ENCODE measurements at places on chromosomes 3 and 15.

- no peak for DNase-seq
- no peaks in the 10 kb centered on the region for H3K27me3 ChIP-seq
- H3K4me3 ChIP-seq: no peak overlapping the region
- H3K4me1 ChIP-seq: no peaks in the 10 kb centered on the region
- no peaks in the 10 kb centered on the region for H3K36me3 ChIP-seq
- no peak overlapping the region for H3K27ac ChIP-seq
Measured at GRCh38 chr3:51099794-51100535, 285.1 kb upstream of the MANF start.

- no peak for DNase-seq
- no peak overlapping the region for H3K27ac ChIP-seq
- no peaks in the 10 kb centered on the region for H3K4me1 ChIP-seq
- no peaks in the 10 kb centered on the region for H3K36me3 ChIP-seq
- no peaks in the 10 kb centered on the region for H3K27me3 ChIP-seq
Measured at GRCh38 chr3:161332792-161333191, 38.5 kb downstream of the SPTSSB start.

DNA sequence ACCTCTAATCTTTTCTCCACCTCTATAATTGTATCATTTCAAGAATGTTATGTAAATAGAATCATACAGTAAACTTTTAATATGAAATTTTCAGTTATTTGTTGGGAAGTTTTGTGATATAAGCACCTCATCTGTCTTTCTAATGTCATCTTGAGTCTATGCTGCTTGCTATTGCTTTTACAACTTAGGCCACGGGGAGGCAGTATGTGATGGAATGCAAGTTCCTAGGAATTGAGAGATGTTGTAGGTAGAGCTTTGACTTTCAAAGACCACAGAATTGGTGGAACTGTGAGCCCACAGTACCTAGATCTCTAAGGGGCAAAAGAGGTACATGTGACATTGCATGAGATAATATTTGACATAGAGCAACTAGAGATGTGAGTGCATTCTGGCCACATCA lies 328.3 kb downstream of the MFSD1 start:
- no peaks in the 10 kb centered on the region for H3K27me3 ChIP-seq
- no peaks in the 10 kb centered on the region for H3K36me3 ChIP-seq
- DNase-seq: no peak

DNA sequence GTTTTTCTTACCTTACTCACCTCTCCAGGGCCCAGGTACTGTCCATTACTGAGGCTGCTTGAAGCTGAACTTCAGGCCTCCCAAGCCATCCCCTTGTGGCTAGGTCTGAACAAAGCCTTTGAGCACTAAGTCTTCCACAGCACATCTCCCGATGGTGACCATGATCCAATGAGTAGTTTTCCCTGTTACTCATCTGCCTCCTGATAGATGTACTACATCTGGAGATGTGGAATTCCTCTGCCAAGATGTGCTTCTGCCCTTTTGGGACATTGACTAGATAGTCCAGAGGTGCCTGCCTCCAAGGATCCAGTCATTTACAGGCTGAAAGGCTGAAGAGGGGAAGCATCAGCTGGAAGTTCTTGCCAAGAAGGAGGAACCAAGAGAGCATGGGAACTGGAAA lies 28.9 kb upstream of the SLC35G2 start:
- H3K4me3 ChIP-seq: no peak overlapping the region
- H3K27ac ChIP-seq: no peak overlapping the region
- DNase-seq: no peak

GRCh38 chr3:14620512-14620911 lies 31.1 kb upstream of the CCDC174 start:
- H3K4me3 ChIP-seq: no peak overlapping the region
- no peak for DNase-seq
- no peak overlapping the region for H3K27ac ChIP-seq
- H3K4me1 ChIP-seq: no peaks in the 10 kb centered on the region
- no peaks in the 10 kb centered on the region for H3K27me3 ChIP-seq
- H3K36me3 ChIP-seq: no peaks in the 10 kb centered on the region

DNA sequence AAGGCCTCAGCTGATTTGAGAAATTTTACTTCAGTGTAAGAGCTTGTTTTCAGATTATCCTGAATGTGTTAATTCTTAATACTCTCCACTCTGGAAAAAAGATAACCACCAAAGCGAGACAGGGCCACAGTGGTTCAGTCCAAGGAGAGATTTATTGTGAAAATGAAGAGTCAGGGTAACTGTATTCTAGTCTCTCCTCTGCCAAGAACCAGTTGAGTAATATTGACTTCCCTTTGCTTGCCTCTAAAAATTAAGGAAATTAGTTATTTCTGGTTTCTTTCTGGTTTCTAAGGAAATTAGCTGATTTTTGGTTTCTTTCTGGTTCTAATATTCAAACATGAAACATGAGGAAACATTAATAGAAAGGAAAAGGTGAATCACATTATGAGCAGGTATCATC lies 34.9 kb downstream of the PPP1R2 start:
- no peaks in the 10 kb centered on the region for H3K4me1 ChIP-seq
- H3K27me3 ChIP-seq: no peaks in the 10 kb centered on the region
- no peak overlapping the region for H3K4me3 ChIP-seq
- H3K27ac ChIP-seq: no peak overlapping the region
- no peaks in the 10 kb centered on the region for H3K36me3 ChIP-seq
- DNase-seq: no peak

- H3K27ac ChIP-seq: peak overlapping the region; percentile 95
- H3K4me3 ChIP-seq: peak overlapping the region; percentile 71
- H3K27me3 ChIP-seq: no peaks in the 10 kb centered on the region
- no peaks in the 10 kb centered on the region for H3K36me3 ChIP-seq
- peak; percentile 47 for DNase-seq
Measured at GRCh38 chr3:172709774-172710663, 848 bp downstream of the NCEH1 start.

DNA sequence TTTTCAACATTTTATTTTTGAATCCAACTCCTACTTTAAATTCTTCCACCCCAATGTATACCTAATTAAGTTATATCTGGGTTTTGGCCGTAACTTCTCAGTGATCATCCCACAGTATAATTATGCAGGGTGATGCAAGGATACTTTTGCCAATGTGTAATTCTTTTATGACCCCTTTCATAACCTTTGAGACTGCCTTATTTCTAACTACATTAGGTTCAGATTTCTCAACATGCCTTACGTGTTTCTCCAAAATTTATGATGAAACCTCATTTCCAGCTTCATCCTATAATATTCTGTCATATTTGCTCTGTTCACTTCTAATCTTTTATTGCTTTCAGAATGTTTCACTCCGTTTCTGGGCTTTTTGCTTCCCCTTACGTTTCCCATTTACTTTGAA lies 1229.6 kb upstream of the ALCAM start:
- H3K27ac ChIP-seq: no peak overlapping the region
- no peaks in the 10 kb centered on the region for H3K36me3 ChIP-seq
- no peak for DNase-seq
- no peaks in the 10 kb centered on the region for H3K4me1 ChIP-seq

DNA sequence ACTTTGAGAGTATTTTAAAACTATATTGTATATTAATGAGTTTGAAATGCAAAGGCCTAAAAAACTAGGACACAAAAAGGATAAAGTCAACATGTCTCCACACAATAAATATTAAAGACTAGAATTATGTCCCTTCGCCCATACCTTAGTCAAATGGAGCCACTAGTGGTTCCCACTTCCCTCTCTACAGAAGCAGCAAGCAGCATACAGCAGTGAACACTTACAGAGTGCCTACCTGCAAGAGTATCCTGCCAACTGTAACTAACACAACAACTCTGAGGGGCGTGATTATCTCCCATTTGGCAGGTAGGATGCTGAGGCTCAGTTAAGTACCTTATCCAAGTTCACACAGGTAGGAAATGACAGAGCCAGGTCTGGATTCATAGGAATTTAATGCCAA lies 17.2 kb downstream of the DYNC1LI1 start:
- no peaks in the 10 kb centered on the region for H3K4me1 ChIP-seq
- no peak overlapping the region for H3K4me3 ChIP-seq
- H3K27me3 ChIP-seq: no peaks in the 10 kb centered on the region
- H3K27ac ChIP-seq: no peak overlapping the region
- no peaks in the 10 kb centered on the region for H3K36me3 ChIP-seq

DNA sequence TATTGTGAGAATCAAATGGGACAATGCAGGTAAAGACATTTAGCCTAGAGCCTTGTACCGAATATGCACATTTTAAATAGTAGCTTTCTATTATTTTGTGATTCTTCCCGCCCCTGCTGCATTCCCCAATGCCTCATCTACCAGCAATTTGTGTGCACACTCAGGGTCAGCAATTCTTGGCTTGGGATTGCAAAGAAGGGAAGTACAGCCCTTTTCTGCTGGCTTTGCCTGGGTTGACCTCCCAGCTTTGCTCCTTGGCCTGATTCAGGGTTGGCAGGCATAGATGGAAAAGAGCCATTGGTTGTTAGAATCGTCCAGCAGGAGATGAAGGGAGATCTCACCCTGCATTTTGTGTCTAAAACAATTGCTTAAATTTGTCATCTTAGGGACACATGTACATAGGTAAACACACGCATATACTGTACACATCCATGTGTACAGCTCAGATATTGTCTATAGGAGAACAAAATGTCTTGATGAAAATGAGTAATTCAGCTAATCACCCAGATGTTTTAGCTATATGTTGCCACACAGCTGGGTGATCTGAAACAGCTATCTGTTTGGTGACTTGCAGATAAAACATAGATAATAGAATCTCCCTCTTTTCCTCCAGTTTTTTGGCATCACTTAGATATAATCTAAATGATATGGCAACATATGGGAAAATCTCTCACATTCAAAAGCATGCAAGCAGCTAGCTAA lies 340.9 kb upstream of the TBL1XR1 start:
- no peak overlapping the region for H3K4me3 ChIP-seq
- peak; percentile 35 for DNase-seq
- no peaks in the 10 kb centered on the region for H3K27me3 ChIP-seq
- H3K27ac ChIP-seq: no peak overlapping the region

DNA sequence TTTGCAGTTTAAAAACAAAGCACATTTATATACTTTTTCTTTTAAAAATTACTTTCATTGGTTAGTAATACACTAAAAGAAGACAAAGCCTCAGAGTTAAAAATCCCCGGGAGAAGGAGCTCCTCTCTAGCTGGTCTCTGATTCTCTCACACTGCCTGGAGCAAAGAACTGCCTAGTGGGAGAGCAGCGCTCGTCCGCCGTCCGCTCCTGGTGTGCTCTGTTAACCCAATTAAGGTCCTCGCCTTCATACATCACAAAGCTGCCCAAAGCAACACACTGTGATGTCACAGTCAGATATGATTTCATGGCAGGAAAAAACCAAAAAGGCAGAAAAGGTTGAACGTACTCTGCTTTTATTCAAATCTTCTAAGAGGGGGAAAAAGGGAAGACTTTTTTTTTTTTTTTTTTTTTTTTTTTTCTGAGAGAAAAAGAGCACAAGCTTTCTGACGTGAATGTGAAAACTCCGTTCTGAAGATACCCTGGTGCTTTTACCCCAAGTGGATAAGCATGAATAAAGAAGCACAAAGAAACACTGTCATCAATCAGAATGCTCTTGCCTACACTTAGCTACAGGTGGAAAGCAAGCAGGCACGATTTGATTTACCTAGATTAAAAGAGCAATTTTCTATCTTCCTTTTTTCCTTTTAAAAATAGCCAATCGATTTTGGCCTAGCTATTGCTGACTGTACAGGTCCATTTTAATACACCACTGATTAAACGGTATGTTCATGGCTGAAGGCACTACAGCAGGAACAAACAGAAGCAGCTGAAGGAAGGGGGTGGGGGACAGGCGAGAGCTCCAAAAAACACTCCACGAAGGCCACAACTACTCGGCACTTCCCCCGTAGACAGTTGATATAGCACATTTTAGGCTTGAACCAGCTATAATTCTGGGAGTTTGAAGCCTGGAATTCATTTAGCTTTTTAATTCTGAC lies 115.2 kb downstream of the TIGIT start:
- no peak overlapping the region for H3K4me3 ChIP-seq
- no peaks in the 10 kb centered on the region for H3K36me3 ChIP-seq
- no peaks in the 10 kb centered on the region for H3K27me3 ChIP-seq
- DNase-seq: no peak

DNA sequence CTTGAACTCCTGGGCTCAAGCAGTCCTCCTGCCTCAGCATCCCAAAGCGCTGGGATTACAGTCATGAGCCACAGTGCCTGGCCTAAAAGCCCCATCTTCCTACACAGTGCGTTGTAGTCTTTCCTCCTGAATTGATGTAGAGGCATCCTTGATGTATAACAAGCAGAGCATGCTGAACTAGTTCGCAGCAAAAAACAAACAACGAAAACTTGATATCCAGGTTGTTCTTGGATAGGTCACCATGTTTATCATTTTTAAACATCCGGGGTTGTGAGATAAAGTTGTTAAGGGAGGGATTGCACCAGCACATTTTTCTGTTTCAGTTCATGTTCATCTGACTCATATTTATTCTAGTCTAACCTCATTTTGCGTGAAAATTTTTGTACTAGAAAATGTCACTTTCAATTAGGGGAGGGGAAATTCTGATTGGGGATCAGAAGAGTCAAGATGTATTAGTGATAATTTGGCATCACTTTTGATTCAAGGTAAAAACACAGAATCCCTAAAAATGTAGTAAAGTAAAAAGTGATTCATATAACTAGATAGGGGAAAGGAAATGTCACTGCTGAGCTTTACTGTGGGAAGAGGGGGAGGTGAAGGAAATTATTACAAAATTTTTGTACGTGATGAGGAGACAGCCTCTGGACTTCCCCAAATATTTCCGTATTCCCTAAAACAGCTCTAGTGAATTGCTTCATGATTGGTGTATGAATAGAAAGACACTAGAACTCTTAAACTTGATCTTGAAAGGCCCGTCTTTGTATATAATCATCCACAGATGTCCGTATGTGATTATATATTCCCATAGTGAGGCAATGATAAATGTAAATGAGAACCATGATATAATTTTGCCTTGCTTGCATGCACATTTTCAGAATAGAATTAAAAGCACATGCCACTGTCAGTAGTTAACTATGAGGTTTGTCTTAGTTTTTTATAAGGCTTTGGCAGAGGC lies 22.9 kb downstream of the RAB8B start:
- DNase-seq: no peak
- H3K27ac ChIP-seq: peak overlapping the region; percentile 84
- H3K4me1 ChIP-seq: peaks cover 5% of the 10 kb centered on the region
- no peaks in the 10 kb centered on the region for H3K36me3 ChIP-seq
- no peak overlapping the region for H3K4me3 ChIP-seq
- H3K27me3 ChIP-seq: no peaks in the 10 kb centered on the region

DNA sequence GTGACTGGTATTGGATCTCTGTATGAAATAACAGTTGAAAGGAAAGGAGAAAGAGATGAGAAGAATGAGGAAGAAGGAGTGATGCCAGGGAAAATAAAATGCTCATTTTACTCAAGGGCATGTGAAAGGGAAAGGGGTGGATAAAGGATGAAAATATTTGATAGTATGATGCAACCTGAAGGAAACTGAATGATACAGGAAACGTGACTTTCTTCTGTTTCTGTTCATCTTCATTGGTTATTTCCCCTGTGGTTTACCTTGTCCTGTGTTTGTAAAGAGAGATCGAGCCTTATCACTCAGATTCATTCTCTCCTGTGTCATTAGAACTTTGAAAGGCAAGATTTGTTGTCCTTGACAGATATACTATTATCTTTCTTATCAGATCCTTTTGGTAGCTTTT lies 243.6 kb upstream of the SLITRK3 start:
- no peak overlapping the region for H3K27ac ChIP-seq
- no peaks in the 10 kb centered on the region for H3K4me1 ChIP-seq
- H3K27me3 ChIP-seq: no peaks in the 10 kb centered on the region

All from uterus (tissue), 4 donors.